ENCODE measurements at places on chromosomes 11 and 22.

DNA sequence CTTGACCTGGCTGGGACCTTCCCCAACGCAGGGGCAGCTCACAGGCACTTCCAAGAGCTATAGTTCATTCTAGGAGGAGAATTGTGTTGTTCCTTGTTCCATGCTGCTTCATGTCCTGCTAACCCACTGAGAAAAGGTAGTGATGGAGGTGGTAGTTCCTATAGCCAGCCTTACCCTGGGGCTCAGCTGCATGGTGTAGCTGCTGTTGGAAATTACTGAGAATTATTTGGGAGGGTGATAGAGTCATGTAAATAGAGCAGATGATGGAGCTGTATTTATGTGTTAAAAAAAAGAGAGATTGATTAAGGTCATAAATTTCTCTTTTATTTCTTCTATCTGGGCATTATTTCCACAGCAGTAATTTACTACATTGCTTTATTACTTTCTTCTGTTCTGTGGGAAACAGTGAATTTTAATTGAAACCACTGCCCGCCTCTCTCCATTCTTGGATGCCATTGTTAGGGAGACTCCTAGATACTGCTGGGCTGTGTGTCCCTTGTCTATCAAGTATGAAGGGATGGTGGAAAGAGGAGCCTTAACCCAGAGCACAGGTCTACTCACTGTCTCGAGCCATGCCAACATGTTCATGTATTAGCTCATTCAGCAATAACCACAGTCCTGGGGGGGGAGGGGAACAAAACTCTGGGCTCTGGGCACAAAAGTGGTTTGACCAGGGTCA is 309.2 kb downstream of the FAT3 start:
- DNase-seq, result no peak

- no peak for DNase-seq
Measured at GRCh38 chr11:73249304-73249703, 22.8 kb upstream of the P2RY6 start.

GRCh38 chr11:134578807-134579723 is 167.0 kb upstream of the B3GAT1 start:
- peak; percentile 67 for DNase-seq

- no peak for DNase-seq
Measured at GRCh38 chr11:58768137-58768536, 36.4 kb upstream of the GLYAT start.

DNA sequence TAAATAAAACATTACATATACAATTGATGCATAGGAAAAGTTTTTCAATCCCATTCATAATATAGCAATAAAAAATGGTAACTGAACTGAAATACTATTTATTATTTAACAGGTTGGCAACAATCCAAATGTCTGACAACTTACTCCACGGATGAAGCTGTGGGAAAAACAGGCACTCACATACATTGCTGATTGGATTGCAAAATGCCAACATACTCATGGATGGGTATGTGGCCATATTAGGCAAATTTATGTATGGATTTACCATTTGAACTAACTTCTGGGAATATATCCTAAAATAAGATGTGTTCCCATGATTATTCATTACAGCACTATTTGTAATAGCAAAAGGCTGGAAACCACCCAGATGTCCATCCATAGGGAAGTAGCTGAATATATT is 3.2 kb upstream of the BIRC2 start:
- no peak for DNase-seq

- no peak for DNase-seq
Measured at GRCh38 chr11:17734986-17735817, 621 bp downstream of the KCNC1 start.
